GM18507 (cell line): ENCODE measurements at places on chromosomes 5 and 9.

DNA sequence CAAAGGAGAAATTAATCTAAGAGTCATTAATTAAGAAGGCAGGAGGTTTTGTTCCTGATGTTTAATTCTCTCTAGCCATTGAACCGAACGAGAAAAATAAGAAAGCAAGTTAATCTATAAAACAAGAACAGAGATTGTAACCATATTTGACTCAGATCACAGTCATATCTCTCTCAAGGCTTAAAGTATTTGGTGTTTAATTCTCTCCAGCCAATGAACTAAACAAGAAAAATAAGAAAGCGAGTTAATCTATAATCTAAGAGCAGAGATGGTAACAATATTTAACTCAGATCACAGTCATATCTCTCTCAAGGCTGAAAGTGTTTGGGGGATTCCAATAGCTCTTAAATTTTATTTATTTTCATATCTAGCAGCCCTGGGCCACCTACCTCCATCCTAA lies 74.4 kb upstream of the SHISAL2B start:
- DNase-seq: no peak

- no peak for DNase-seq
Observed at GRCh38 chr9:69237702-69238295, 63.7 kb downstream of the TJP2 start.

DNA sequence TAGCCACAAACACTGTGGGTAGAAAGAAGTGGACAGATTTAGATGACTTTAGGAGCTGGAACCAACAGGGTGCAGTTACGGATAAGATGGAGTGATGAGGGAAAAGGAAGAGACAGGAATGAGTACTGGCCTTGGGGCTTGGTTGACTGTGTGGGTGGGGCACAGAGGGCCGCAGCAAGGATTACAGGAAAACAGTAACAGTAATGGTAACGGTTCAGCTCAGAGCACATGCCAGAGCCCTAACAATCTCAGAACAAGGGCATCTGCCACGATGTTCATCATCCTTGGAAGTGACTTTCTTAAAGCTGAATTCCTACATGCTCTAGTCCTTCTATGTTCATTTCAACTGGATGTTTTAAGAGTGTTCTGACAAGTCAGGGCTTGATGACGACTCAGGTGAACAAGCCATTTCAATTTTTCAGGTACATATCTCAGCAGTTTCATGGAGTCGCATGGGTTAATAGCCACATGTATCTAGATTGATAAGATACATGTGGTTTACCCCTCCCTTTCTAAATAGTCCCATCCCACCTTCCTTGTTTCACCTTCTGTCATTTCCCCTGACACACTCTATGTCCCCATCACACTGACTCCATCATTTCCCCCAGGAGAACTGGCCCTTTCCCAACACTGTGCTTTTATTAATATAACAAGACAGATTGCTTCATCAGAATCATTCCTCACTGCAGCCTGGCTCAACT lies 65.0 kb downstream of the CEMIP2 start:
- no peak for DNase-seq

DNA sequence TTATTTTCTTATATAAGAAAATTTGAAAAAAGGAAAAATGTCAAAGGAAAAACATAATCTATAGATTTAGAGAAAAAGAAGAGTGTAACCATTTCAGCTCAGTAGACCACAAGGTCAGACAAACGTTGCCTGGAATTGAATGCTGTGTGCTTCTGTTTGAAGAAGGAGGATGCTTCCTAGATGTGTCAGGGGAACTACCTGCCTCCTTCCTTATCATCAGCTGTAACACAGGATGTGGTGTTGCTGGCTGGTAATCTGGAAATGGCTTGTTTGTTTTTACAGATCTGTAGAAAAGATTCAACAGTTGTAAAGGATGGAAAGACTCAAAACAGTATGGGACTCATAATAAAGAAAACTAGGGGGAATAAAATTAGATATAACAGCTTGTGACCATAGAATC lies 160.7 kb upstream of the MEF2C start:
- DNase-seq: no peak

- no peak for DNase-seq
Observed at GRCh38 chr9:98391406-98391805, 136.0 kb upstream of the TBC1D2 start.

DNA sequence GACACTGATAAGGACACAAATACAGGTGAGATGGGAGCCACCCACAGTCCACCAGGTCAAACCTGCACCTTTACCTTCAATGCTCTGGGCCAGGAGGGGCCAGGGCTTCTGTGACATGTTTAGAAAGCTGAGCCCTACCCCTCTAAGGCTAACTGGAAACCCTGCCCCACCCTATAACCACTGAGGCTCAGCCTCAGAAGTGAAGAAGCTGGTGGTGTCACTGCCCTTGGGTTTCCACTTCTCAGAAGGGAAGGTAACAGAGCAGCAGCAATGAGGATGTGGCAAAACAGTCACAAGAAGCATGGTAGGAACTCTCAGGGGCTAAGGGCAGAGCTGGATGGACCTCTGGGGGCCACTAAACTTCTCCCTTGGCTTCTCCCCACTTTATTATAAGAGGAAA lies 6.0 kb downstream of the PDGFRB start:
- no peak for DNase-seq

DNA sequence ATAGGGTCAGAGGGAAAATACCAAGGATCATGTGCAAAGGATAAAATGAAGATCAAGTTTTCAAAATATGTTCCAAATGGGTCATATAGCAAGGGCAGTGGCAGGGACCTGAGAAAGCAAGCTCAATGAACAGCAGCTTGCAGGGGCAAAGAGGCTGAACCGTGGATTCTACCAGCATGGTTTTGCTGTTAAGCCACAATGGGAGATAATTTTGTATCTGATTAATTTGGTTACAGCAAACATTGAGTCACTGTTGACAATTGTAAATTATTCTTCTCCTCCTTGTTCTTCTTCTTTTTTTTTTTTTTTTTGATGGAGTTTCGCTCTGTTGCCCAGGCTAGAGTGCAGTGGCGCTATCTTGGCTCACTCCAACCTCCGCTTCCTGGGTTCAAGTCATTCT lies 18.4 kb upstream of the ERAP2 start:
- DNase-seq: no peak

DNA sequence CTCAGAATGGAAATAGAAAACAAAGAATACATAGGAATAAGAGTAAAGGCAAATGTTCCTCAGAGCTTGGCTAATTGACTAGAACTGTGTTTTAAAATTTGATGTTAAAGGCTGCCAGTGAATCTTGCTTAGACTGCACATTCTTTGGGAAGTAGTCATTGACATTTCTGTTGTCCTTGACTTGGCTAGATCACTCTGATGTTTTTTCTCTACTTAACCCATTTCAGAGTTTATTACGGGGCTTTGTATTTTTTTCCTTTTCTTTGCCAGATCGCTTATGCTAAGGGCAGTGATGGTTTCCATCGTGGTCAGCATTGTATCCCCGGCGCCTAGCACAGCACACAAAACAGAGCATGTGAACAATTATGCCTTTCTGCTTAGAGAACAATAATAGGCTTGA lies 1126.7 kb upstream of the CDH9 start:
- DNase-seq: no peak
